AG20443 (cell line): ENCODE measurements at places on chromosomes 3 and 15.

DNA sequence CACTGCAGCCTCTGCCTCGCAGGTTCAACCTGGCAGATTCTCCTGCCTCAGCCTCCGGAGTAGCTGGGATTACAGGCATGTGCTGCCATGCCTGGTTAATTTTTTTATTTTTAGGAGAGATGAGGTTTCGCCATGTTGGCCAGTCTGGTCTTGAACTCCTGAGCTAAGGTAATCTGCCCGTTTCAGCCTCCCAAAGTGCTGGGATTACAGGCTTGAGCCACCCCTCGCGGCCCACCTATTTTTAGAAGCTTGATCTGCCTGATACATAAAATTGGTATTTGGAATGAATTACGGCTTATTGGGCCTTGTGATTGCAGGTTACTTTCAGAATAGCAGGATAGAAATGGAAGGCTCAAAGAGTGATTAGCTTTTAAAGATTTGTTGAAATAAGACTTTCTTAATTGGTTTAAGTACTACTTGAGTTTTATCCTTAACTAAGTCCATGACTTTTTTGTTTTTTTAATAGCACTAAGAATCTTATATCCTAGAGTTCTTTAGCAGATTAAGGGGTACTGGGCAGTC, 25.0 kb downstream of the GMPS start:
- DNase-seq: no peak

- no peak for DNase-seq
Observed at GRCh38 chr15:101318147-101318819, 23.2 kb upstream of the SNRPA1 start.

- no peak for DNase-seq
Observed at GRCh38 chr3:45212095-45212468, 14.0 kb downstream of the TMEM158 start.

- no peak for DNase-seq
Observed at GRCh38 chr3:39812537-39812936, 3.1 kb downstream of the MYRIP start.

DNA sequence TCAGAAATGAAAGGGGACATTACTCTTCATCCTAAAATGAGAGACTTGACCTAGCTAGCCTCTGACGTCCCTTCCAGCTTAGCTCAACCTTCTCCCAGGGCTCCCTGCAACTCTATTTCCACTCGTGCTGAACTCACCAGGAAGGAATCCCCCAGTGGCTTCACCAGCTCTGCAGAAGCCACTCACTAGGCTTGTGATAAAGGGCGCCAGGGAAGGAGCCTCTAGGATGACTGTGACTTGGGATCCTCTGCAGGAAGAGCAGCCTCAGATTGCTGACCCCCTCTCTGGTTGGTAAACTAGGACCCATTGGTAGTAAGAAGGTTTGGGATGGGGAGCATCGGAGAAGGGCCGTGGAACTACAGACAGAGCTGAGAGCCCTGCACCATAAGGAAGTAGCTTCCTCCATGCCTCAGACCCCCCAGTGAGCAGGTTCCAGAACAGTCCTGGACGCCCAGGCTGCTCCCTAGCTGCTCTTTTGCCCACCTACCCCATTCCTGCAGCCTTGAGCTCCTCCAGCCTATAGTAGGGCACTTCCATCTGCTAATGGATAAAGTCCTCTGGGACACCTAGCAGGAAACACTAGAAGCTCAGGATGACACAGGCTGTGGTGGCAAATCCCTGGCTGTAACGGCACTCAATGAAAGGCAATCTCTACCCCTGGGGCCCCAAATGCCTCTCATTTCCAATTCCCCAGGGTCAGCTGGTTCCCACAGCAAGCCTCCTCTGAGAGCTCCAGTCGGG, 26.0 kb downstream of the PLA2G4F start:
- DNase-seq: no peak

DNA sequence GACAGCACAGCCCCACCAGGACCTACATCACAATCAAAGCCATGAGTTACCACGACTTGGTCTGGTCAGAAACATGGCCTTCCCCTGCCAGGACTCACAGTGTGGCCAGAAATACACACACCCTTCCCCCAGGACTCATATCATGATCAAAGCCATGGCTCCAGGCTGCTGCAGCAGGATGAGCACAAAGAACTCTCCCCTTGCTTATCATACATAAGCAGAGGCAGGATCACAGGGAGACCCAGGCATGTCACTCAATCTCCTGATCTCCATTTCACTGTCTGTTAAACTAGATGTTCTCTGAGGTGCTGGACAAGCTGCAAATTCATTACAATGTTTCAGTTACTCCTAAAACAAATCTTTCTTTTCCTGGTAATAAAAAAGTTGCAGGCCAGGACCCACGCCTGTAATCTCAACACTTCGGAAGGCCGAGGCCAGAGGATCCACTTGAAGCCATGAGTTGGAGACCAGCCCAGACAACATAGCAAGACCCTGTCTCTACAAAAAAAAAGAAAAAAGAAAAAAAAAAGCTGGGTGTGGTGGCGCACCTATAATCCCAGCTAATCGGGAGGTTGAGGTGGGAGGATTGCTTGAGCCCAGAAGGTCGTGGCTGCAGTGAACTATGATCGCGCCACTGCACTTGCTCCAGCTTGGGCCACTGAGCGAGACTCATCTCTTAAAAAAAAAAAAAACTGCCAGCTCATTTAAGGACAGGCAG, 1.2 kb downstream of the PFKFB4 start:
- no peak for DNase-seq

DNA sequence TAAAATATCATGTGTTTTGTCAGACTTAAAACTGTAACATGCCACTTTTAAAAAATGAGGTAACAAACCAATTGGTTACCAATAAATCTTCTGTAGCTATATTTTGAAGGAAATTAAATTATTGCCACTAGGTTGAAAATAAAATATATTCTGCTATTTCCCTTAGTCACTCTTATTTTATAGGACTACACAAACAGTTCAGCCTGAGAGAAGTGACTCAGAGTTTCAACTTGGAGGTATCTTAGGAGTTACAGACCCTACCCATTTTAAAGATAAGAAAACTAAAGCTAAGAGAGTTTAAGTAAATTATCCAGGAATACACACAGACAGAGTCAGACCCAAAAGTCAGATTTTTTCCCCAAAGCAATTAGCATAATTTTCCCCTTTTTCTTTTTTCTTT, 65.1 kb downstream of the PIK3CB start:
- DNase-seq: no peak

- peak; percentile 36 for DNase-seq
Observed at GRCh38 chr3:11186771-11187191, 32.5 kb downstream of the HRH1 start.

GRCh38 chr15:69141833-69142232, 18.6 kb upstream of the GLCE start:
- no peak for DNase-seq

GRCh38 chr3:3127432-3128010, 781 bp downstream of the TRNT1 start:
- DNase-seq: peak; percentile 52

DNA sequence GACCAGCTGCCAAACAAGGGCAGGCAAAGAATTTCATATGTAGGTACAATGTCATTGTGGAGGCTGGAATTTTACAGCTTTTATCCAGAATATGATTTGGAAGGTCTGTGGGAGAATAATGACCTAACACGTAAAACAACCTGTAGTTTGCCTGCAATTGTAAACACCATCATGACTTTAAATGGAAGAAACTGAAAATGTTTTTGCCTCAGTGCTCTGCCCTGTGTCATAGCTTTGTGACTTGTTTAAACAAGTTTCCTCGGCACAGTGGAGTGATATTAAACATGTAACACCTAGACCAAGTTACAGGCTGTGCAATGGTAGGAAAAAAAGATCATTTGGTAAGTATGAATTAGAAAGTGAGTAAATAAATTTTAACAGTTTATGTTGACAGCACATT, 171.6 kb upstream of the MBNL1 start:
- DNase-seq: no peak

DNA sequence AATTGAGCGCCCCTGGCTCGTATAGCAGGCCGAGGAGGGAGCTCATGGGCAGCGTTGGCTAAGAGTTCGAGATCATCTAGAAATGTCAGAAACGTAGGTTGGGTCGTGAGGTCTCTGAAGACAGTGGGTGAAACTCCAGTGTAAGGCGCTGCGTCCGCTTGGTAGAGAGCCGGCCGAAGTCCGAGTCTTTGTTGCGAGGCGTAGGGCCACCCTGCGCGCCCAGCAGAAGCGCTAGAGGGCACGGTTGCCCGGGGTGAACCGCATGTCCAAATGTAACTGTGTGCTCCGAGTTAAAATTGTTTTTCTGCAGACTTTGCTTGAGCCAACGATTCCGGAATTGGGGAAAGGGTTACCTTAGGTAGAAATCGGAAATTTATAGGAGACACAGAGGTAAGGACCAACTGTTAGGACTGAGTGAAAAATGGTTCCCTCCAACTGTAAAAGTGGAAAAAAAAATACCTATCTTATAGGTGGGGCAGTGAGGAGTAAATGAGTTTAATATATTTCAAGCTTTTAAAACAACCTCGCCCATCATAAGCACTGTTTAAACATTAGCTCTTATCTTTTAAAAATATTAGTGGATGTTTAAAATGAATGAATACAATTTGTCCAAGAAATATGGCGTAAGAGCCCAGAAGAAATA, 993 bp upstream of the SIAH2 start:
- peak; percentile 79 for DNase-seq

DNA sequence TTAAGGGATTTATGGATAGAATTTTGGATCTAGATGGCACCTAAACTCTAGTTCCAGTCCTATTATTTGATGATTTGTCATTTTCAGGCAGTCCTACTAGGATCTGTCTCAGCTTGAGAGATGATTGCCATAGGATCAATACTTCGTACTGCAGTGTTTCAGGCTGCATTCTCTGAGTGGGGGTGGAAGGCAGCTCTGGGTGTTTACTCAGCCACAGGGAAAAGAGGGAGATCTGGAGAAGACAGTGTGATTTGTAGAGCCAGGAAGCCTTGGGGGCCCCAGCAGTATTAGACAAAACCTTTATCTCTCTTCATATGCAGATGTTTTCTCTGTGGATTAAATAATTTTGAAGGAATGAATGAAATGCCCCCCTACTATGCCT, 188.4 kb upstream of the SYNPR start:
- DNase-seq: no peak
